T-helper 17 cell (primary cell): ENCODE measurements at places on chromosomes 6 and 20.

DNA sequence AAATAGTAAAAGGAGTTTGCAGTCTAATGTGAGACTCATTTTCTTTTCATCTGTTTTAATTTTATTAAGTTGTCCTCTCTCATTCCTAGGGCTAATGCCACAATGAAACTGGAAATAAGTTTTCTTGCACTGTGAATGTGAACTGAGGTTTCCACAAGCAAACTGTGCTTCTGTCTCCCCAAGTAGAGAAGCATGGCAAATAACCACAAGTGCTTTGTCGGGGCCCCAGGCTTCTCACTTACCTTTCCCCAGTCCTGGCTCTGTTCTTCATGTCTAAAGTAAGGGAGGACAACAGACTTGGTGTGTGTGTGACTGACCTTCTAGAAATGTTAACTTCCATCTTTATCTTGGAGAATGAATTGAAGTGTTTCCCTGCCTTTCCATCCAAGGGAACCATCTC, 80.8 kb downstream of the CBFA2T2 start:
- DNase-seq, result no peak

- DNase-seq, result no peak
Measured at GRCh38 chr20:32357375-32357868, 709 bp upstream of the ASXL1 start.

DNA sequence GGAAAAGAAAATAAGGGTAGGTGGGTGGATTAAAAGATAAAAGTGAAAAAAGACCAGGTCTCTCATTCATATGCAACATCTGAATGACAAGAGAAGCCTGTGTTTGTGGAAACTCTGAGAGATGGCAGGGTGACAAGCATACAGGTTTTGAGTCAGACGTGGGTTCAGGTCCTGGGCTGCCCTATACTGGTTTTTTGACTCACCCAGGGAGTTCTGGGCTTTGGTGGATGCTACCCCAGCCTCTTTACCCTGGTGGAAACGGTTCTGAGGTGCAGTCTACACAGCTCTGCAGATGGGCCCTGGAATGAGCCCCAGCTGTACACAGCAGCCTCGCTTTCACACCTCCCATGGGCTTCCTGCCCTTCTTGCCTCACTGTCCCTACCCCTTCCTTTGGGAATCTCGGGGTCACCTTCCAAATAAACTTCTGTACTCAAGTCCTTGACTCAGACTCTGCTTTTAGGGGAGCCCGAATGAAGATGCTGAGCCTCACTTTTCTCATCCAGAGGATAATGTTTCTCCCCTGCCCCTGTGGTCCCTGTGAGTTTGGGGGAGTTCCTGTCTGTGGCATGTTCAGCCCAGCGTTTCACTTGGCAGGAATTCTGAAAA, 77.7 kb upstream of the CLDN20 start:
- no peak for DNase-seq

GRCh38 chr6:167663784-167664443, 162.8 kb upstream of the AFDN start:
- no peak for DNase-seq

DNA sequence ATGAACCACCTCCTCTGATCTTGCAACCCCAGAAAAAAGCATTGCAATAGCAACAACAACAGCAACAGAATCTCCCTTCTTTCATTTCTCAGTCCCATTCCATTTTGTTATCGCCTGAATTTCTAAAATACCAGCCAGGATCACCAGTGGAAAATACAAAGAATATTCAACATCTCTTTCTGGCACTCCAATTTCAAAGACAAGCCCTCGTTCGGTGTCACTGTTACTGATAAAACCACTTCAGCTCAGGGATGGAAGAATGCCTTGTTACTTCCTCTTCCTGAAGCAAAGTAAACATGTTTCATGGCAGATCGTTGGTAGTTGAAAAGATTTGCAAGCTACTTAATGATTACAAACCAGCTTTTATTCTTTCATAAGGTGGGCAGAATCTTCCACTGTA, 94.0 kb upstream of the SPTLC3 start:
- DNase-seq, result no peak

- DNase-seq, result no peak
Measured at GRCh38 chr6:159665868-159666635, 27.0 kb downstream of the SOD2 start.

- peak; percentile 30 for DNase-seq
Measured at GRCh38 chr6:34055223-34055933, 90.5 kb downstream of the GRM4 start.

DNA sequence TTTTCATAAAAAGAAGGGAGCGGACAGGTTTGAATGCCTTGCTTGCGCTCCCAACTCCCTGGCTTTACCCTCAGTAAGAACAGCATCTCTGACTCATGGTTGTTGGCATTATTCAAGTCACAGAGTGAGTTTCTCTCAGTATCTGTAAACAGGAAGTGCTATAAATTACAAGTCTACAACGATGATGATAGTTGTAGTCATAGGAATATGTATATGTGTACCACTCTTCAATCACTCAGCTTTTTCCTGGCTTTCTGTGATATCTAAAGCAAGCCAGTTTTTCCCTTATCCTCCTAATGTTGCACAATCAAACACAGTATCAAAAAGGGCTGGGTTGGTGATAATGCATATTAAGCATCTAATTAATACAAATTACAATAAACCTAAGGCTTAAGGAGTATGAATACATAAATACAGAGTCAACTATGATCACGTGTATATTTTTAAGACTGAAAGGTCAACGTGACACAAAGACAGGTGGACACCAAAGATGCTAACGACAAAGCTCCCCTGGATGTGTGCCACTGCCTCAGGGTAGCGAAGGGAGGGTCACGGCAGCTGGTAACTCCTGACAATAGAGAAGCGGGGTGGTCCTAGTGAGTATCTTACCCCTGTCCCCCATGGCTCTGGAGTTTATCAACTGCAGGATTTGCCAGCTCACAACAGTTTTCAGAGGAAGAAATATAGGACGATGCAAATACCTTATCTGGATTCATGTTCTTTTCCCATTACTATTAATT, 202.8 kb downstream of the BTBD9 start:
- DNase-seq, result no peak

- no peak for DNase-seq
Measured at GRCh38 chr20:22418738-22419137, 165.6 kb downstream of the FOXA2 start.

DNA sequence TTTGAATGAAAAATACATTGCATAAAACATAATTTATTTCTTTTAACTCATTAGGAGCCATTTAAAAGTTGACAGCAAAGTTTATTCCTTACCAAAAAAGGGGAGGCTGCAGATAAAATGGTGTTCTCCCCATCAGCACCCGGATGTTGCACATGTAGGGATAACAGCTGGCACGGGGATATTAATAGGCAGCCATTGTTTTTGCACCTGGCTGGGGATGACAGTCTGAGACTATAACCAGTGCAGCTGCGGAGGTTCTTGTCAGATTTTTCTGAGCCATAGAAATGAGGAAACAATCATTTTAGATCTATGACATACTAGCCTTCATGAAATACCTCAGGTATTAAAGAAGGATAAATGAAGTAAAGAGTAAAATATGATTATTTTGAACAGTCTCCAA, 20.1 kb upstream of the HECA start:
- no peak for DNase-seq
